ENCODE measurements at places on chromosomes 7 and 10.

DNA sequence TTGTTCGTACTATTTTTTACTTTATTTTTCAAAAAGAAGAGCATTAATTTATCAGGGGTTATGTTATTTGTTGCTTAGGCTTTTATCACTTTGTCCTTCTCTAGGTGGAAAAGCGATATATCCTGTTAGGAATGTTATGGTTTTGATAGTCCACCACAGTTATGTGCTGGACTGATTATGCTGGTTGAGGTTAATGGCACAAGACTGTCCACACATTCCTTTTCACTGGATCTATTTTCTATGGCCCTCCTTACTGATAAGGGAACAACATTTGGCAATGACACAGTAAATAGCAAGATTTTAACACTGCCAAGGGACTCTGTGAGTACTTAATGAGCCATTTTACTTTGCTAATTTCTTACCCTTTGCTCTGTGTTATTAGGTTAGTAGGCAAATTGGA, 1212.3 kb downstream of the NXPH1 start:
- DNase-seq = no peak

- peak; percentile 33 for DNase-seq
Observed at GRCh38 chr7:2729031-2729892, 41.3 kb downstream of the AMZ1 start.

DNA sequence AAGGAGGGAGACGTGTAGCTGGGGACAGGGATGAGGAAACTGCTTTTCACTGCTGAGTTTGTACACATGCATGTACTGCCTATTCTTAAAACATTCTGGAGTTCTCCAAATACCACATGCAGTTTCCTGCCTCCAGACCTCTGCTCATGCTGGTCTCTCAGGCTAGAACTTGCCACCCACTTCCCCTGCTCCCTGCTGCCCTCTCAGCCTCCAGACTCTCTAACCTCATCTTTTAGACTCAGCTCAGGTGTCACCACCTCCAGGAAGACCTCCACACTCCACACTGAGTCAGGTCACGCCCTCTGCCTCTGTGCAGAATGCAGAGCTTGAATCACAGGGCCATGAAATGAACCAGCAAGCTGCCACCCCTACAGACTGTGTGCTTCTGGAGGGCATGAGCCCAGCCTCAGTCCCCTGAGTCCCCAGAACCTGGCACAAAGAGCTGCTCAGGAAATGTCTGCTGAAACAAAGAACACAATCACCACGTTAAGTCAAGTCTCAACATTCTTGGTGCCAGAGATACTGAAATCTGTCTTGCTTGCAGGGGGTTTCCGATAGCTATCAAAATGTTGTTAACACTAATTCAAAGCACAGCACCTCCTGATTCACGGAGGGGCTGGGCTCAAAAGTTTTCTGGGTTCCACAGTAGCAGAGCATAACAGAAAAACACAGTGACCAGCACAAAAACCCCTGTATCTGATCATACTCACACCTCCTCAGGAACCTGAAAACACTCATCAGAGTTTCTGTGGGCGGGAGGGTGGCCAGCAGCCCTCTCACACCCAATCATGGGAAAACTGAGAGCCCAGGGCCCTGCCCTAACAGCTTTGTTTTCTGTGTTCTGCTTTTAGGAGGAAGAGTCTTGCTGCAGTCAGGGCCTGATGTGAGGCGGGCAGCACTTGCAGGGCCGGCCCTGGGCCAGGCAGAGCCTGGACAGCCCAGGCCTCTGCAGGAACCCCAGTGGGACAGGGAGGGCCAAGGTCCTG, 21.1 kb downstream of the FAM53B start:
- DNase-seq = no peak

GRCh38 chr7:85184599-85185423, 2.0 kb downstream of the SEMA3D start:
- DNase-seq = peak; percentile 18

- no peak for DNase-seq
Observed at GRCh38 chr7:14899030-14899429, 3.5 kb downstream of the DGKB start.

DNA sequence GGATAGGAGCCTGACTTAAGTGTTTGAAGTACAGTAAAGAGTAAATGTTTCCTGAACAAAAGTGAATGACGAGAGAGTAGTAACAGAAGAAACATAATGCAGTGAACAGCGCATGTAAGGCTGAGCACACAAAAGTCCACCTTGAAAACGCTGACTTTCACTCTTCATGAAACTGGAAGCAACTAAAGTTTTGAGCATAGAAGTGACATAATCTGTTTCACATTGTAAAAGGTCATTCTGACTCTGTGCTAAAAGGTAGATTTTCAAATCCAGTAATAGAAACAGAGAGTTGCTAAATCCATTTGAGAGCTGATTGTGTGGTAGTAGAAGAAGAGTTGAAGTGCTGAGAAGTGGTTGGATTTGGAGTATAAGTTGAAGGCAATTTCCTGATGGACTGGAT, 1037.0 kb downstream of the CNTNAP2 start:
- no peak for DNase-seq

- no peak for DNase-seq
Observed at GRCh38 chr10:97798958-97799610, 27.3 kb upstream of the SFRP5 start.

DNA sequence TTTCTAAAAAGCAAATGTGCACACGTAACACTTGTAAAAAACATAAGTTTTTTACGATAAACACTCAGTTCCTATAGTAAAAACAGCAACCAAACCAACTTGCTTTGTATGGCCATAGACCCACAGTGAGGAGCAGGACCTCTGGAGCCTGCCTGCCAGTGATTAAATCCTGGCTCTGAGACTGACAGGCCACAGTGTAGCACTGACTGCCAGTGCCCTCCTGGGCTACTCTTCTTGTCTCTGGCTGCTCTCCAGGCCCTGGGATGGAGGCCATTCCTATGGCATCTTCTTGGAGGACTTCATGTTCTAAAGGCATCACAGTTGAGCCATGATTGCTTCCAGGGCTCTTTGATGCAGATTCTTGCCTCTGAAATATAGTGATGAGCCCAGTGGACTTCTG, 22.7 kb upstream of the TMEM254 start:
- no peak for DNase-seq

GRCh38 chr10:71442000-71442399, 45.3 kb downstream of the CDH23 start:
- no peak for DNase-seq

GRCh38 chr10:59108886-59109288, 67.6 kb upstream of the PHYHIPL start:
- no peak for DNase-seq

- no peak for DNase-seq
Observed at GRCh38 chr7:90961037-90961725, 303.1 kb upstream of the FZD1 start.

GRCh38 chr7:101170617-101171441, 5.5 kb upstream of the VGF start:
- no peak for DNase-seq

Data from hypothalamus (tissue), 51 donors.